Renal cortical epithelial cell (primary cell): ENCODE measurements at places on chromosomes 13 and 19.

GRCh38 chr13:31968473-31968872, 63.1 kb upstream of the FRY start:
- DNase-seq = peak; percentile 68

DNA sequence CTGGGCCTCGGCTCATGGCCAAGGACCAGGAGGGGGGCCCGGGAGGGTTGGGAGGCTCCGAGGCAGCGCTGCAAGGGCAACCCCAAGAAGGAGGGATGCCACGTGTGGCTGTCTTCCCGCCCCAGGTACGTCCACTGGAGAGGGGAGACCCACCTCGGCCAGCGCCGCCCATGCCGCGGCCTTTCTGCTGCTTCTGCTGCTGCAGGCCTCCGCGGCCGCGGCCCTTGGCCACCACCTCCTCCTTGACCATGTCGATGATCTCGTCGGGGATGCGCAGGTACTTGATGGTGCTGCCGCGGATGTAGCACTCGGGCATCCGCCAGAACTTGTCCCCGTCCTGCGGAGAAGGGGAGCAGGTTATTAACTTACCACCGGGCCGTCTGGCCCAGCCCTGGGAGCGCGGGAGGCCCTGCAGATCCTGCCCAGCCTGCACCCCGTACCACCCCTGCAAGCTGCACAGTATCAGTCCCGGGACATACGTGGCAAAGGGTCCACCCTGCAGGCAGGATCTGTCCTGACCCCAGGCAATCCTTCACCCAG, 13.3 kb downstream of the LSM4 start:
- DNase-seq = no peak

DNA sequence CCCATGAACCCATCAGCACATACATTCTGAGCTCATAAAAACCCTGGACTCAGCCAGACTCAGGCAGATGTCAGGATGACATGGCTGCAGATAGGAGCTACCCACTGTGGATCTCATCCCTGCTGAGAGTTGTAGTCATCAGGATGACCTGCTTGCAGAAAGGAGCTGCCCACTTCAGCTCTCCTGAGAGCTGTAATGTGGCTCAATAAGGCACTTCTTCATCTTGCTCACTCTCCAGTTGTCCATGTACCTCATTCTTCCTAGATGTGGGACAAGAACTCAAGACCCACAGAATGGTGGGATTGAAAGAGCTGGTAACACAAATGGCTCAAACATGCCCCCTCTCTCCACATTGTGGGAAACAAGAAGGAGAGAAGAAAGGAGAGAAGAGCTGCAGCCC, 58.2 kb downstream of the SLITRK1 start:
- DNase-seq = no peak

DNA sequence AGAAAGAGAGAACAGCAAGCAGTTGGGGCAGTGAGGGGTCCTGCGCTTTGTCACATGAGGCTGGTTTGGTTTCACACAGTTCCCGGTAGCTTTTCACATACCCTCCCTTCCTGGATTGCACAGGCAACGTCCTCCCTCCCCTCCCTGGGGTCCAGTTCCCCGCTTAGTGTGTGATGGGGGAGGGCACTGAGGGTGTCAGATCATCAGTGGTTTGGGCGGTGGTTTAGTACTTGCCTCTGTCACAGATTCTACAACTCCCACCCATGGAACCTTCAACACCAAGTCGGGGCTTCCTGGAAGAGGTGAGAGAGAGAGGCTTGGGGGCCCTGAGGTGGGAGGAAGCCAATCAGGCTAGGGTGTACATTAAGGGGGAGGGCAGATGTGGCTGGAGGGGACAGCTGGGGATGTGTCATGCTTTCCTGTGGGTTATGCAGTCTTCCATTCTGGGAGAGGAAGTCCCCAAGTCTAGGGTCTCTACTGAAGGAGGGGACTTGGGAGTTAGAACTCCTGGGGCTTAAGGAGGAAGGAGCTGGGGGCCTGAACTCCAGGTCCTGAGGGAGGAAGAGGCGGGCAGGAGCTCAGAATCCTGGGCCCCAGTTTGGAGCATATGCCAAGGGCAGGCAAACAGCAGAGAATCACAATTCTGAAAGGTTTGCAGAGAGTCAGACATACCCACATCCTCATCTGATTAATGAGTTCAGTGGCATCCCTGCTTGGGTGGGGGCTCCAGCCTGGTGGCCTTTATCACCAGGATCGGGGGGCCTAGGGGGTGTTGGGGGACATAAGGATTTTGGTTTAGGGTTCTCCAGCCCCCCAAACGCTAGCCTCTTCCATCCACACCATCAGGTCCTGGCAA, at the start of gene NKG7:
Gene NKG7, minus strand, starts transcription at position 6 of the 856 bp plus-strand sequence. CDS start 119 bp downstream, outside the sequence.
- DNase-seq = no peak

GRCh38 chr13:30193279-30194234, 113.8 kb downstream of the KATNAL1 start:
- DNase-seq = no peak

GRCh38 chr13:28337166-28338005, 157.5 kb downstream of the FLT1 start:
- DNase-seq = no peak

- DNase-seq = no peak
Measured at GRCh38 chr13:39363382-39363772, 239.6 kb downstream of the LHFPL6 start.

DNA sequence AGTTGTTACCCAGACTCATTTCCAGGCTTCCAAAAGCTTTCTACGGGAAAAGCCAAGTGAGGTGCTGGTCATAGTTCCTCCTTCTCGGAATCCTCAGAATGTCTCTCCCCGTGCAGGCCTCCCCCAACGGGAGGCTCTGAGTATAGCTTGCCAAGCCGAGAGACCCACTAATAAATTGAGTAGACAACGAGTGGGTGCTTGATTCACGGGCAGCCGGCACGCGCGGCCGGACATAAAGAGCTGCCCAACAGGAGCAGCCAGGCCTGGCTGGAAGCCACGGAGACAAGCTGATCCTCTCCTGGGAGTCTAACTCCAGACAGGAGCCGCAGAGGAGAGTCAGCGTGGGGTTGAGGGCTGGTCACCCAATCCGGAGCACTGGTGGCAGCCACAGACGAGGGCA, 43.4 kb upstream of the MEDAG start:
- DNase-seq = no peak

DNA sequence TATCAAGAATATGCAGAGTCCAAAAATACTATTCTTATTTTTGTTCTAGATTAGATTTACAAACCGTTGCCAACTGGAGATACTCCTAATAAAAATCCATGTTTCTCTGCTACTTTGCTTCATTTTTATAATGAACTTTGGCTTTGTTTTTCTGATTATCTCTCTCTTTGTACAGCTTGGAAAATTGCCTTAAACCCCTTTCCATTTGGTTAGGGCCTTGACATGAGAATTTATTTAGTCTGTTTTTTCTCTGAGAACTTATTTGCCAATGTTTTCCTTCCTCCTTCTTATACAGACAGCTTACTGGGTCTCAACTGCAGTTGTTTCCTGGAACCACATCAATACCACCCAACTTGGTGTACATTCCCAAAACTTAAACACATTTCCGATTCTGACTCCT, 555.4 kb downstream of the SLITRK6 start:
- no peak for DNase-seq

GRCh38 chr19:3556978-3557460, 367 bp downstream of the MFSD12 start:
- no peak for DNase-seq

DNA sequence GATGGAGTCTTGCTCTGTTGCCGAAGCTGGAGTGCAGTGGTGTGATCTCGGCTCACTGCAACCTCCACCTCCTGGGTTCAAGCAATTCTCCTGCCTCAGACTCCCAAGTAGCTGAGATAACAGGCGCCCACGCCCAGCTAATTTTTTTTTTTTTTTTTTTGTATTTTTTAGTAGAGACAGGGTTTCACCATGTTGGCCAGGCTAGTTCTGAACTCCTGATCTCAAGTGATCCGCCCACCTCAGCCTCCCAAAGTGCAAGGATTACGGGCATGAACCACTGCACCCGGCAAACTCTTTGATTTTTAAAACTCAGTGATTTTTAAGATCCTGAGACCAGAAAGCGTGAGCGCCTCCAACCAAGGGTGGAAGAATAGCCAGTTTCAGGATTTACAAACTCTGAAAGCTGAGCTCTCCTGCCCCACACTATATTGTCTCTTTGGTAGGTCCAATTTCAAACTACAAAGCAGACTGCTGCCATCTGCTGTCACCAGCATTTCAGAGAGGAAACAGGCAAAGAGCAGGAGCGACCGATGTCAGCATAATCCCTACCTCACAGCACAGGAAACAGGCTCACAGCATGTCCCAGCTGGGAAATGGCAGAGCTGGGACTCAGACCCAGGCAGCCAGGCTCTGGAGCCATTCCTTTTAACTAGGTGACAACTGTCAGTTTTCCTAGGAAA, 9.2 kb downstream of the NOSIP start:
- no peak for DNase-seq

DNA sequence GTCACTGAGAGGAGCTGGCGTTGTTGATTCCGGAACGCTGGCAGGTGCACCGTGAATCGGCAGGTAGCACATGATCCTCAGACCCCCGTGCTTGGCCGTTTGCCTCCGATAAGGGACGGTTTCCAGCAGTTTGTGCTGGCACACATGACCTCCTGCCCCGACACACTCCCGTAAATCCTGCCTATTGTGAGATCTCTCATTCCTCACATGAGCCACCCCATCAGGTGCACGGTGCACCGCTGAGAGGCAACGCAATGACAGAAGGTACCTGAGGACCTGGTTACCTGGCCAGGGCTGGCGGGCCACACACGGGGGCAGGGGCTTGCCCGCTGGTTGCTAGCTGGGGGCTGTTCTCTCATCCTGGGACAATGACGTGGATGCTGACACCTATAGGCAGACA, 2.1 kb upstream of the ADPRHL1 start:
- DNase-seq = no peak

GRCh38 chr13:73054712-73055111, 4.1 kb upstream of the KLF5 start:
- DNase-seq = no peak

DNA sequence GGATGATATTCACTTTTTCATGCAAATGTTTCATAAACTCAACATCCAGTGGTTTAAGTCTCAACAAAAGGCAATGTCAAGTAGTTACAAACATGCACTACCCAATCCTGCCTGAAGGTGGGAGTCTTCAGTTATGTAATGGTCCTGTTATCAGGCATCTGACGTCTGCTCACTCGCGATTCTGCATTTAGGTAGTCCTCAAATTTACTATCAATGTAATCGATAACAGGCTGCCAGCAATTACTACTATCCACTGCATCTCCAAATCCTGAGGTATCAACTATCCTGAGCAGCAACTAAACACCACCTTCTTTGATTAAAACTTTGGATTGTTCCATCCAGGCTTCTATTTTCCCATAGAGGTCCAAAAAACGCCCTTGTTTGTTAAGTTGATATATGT, 51.2 kb downstream of the NLRP12 start:
- DNase-seq = peak; percentile 29

DNA sequence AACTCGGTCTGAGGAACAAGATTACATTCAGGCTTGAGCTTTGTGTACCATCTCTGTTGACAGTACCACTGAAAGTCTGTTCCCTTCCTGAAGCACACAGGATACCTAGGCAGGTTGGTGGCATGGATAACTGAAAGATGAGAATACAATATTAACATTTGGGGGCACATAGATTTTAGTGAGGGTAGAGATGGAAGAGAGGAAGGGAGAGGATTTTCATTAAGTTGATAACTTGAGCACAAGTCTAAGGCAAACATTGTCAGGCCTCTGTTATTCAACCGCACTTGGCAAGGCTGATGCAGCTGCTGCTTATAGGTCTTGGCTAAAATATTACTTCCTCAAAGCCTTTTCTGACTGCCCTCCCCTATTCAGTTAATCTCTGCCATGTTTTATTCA, 10.9 kb downstream of the MIR17HG start:
- DNase-seq = no peak

DNA sequence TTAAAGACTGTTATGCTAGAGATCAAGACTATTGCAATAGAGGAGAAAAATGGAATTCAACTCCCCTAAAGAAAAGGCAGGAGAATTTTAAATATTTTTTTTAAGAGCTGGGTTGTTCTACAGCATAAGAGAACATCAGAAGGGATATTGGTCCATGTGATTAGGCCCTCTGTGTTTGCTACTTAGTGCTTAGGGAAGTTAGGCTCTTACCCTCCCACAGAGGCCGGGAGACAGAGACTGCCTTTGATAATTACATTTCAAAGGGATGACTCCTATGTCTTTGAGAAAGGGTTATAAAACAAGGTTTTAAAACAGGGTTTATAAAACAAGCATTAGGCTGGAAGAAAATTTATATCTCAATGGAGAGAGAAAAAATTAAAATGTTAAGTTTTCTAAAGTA, 1248.1 kb upstream of the PCDH20 start:
- DNase-seq = no peak

GRCh38 chr13:111210544-111211469, 95.7 kb downstream of the ARHGEF7 start:
- DNase-seq = peak; percentile 84

GRCh38 chr19:478236-478903, 17.5 kb upstream of the SHC2 start:
- DNase-seq = no peak

DNA sequence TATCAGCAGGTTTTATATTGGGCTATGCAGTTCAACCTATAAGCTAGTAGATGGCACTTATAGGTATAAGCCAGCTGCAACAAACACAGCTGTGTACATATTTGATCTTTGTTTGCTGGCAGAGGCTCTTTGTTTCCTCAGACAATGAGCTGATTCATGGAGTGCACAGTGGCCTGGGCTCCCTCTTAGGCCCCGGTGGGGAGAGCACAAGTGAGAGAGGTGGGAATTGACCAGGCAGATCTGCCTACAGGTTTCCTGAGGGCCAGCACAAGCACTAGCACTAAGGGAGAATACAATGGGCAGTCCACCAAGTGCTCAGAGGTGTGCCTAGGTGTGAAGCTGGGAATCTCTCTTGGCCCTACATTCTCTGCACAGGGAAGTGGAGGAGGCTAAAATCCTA, 1390.7 kb downstream of the SLITRK5 start:
- DNase-seq = no peak

DNA sequence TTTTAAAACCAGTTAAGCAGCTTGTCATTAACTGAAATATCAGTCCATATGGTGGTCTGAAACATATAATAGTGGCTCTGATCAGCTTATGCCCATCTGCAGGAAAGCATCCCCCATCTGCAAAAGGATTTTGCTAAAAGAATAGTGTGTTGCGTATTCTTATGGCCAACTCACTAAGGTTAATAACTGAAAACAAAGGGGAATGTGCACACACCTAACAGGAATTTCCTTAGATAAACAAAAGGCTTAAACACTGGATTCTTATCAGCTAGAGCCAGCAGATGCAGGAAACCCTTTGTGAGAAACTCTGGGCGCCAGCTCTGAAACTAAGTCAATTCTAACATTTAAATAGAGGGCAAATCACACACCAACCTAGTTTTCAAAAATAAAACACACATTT, 22.1 kb downstream of the VPS36 start:
- peak; percentile 66 for DNase-seq

- DNase-seq = no peak
Measured at GRCh38 chr13:37460166-37460565, 138.4 kb downstream of the POSTN start.

- DNase-seq = peak; percentile 67
Measured at GRCh38 chr13:87893186-87893585, 222.0 kb downstream of the SLITRK5 start.

- DNase-seq = no peak
Measured at GRCh38 chr19:3842948-3843347, 25.9 kb downstream of the ZFR2 start.

GRCh38 chr19:5567970-5568407, 236 bp upstream of the TINCR start:
- DNase-seq = no peak
